ENCODE measurements at places on chromosomes 11 and 22. TPM values are rescaled to one million over a fixed set of nuclear protein-coding genes. Genes with fewer than 3 reads are reported as not detected.

The HEPHL1 gene
- total RNA-seq, result not detected

The CDC42EP2 gene
- 33.2 TPM for total RNA-seq

The PHF21B gene
- not detected for total RNA-seq

The OR2AG2 gene
- total RNA-seq, result 0.15 TPM

The TRPM5 gene
- not detected for total RNA-seq

The MOGAT2 gene
- not detected for total RNA-seq

The DRD2 gene
- under 0.01 TPM for total RNA-seq

The CADM1 gene
- total RNA-seq, result 6.5 TPM

Data from smooth muscle cell of trachea (primary cell).